ENCODE measurements at places on chromosomes 12 and 14.

DNA sequence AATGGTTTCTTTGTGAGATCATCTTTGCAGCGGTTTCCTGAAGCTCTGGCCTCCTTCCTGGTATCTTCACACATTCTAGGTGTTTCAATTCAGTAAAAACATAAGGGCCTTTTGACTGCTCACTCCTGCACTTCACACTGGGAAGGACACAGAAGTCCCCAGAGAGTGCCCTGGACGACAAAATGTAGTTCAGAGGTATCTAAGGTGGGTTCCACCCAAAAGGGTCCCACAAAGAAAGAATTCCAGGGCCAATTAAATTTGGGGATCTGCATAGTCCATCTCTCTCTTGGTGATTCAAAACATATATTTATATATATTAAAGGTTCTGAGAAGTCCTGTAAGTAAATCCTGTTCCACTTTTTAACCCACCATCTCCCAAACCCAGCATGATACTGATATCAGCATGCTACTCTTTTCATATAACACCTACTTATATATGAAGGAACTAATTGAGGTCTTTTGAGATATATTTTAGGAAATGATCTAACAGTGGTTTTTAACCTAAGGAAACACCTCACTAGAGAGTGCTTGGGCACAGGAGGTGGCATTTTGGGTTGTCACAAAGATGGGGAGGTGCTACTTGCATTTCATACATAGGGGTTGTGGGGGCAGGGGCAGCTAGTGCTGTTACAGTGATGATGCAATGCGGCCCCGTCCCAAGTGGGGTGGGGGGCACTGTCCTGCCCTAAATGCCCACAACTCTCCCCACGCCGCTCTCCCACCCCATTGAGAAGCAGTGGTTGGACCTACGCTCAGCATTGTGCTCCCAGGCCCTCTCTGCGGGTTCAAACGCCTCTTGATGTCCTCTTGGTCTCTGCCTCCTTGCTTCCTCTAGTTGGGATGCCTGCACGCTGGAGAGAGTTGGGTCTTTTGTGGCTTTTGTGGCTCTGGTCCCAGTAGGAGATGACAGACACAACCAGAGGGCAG lies 109.4 kb downstream of the ARF6 start:
- DNase-seq, result peak; percentile 35

GRCh38 chr14:79788346-79788745 lies 423.0 kb downstream of the DIO2 start:
- DNase-seq, result no peak

DNA sequence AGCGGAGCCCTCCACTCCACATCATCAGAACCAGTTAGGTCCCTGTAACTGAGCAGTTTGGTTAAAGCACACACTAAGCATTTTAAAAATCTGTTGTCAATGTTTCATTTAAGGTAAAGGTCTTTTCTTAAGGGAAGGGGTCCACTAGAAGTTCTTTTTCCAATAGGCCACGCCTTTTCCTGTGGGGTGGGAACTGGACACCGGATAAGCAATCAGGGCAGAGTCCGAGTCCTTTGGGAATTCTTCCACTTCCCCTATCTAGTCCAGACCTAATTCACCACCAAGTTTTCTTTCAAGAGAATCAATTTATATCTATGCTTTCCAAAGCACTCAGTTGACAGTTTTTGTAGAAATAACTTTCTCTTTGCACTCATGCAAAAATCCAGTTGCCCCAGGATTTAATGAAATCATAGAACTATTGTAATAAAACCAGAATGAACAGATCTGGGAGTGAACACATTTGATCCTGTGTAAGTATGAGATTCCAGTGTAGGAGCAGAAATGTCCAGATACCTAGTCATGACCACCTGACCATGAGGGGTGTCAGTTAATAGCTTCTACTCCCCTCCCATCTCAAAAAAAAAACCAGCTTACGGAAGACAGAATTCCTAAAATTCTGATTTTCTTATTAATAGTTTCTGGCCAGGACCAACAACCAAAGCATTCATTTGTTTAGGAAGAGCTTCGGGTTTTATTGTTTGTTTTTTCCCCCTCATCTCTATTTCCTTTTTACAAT lies 11.7 kb downstream of the VPS37B start:
- no peak for DNase-seq

- DNase-seq, result no peak
Observed at GRCh38 chr14:67564236-67564635, 31.1 kb downstream of the PLEKHH1 start.

GRCh38 chr14:77241955-77242354 lies 29.1 kb downstream of the NGB start:
- DNase-seq, result no peak

- no peak for DNase-seq
Observed at GRCh38 chr12:2959505-2960389, 550 bp downstream of the TEAD4 start.

- DNase-seq, result no peak
Observed at GRCh38 chr12:71655907-71656306, 7.7 kb downstream of the ZFC3H1 start.

DNA sequence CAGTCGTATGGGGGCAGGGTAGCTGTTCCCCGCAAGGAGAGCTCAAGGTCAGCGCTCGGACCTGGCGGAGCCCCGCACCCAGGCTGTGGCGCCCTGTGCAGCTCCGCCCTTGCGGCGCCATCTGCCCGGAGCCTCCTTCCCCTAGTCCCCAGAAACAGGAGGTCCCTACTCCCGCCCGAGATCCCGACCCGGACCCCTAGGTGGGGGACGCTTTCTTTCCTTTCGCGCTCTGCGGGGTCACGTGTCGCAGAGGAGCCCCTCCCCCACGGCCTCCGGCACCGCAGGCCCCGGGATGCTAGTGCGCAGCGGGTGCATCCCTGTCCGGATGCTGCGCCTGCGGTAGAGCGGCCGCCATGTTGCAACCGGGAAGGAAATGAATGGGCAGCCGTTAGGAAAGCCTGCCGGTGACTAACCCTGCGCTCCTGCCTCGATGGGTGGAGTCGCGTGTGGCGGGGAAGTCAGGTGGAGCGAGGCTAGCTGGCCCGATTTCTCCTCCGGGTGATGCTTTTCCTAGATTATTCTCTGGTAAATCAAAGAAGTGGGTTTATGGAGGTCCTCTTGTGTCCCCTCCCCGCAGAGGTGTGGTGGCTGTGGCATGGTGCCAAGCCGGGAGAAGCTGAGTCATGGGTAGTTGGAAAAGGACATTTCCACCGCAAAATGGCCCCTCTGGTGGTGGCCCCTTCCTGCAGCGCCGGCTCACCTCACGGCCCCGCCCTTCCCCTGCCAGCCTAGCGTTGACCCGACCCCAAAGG lies 804 bp downstream of the GAPDH start:
- peak; percentile 90 for DNase-seq

GRCh38 chr14:99231161-99231849 lies 40.7 kb downstream of the BCL11B start:
- DNase-seq, result no peak

GRCh38 chr14:102805941-102806340 lies 28.7 kb downstream of the TRAF3 start:
- no peak for DNase-seq

GRCh38 chr12:108173892-108174291 lies 44.8 kb downstream of the WSCD2 start:
- no peak for DNase-seq

GRCh38 chr12:54379398-54380201 lies 4.9 kb downstream of the ZNF385A start:
- peak; percentile 91 for DNase-seq

DNA sequence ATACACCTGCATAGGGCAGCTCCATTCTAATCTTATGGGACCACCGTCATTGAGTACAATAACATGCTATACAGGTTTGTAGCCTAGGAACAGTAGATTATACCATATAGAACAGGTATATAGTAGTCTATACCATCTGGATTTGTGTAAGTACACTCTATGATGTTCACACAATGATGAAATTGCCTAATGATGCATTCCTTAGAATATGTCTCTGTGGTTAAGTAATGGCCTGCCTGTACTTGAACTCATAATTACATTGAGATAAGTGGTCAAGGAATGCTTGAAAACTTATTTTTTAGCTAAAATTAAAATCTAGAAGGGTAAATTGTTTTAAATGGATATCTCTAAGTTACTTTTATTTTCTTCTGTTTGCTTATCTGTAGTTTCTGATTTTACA lies 152.7 kb downstream of the SRGAP1 start:
- DNase-seq, result no peak

DNA sequence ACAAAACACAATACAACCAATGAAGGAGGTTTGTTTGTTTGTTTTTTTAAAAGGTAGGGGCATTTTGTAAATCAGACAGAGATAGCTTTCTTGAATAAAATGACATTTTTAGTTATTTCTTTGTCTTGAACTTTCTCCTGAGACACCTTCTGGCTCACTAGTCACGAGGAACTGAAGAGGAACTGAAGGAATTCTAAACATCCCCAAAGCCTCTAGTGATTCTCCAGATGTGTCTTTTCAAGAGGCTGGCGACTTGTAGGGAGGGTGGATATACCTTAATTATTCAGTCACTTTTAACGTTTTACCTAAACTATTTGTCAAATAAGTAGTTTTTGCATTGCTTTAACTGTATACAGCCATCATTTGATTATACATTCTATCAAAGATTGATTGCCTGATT lies 211.2 kb upstream of the LRIG3 start:
- DNase-seq, result no peak

DNA sequence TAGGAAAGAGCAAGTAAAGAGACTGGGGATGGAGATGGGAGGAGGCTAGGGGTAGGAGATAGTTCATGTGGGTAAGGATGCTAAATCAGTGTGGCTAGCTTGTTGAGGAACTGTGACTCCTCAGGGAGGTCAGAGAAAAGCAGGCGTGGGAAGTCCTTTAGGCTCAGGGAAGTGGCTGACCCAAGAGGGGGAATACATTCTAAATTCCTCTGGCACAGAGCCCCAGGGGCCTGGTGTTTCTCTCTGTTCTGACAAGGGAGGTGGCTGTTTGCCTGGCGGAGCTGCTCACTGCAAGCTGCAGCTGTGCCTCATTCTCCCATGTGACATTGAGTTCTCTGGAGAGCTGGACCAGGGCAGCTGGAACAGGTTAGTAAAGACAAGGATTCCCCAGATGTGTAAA lies 152.2 kb upstream of the SLC38A2 start:
- DNase-seq, result no peak

DNA sequence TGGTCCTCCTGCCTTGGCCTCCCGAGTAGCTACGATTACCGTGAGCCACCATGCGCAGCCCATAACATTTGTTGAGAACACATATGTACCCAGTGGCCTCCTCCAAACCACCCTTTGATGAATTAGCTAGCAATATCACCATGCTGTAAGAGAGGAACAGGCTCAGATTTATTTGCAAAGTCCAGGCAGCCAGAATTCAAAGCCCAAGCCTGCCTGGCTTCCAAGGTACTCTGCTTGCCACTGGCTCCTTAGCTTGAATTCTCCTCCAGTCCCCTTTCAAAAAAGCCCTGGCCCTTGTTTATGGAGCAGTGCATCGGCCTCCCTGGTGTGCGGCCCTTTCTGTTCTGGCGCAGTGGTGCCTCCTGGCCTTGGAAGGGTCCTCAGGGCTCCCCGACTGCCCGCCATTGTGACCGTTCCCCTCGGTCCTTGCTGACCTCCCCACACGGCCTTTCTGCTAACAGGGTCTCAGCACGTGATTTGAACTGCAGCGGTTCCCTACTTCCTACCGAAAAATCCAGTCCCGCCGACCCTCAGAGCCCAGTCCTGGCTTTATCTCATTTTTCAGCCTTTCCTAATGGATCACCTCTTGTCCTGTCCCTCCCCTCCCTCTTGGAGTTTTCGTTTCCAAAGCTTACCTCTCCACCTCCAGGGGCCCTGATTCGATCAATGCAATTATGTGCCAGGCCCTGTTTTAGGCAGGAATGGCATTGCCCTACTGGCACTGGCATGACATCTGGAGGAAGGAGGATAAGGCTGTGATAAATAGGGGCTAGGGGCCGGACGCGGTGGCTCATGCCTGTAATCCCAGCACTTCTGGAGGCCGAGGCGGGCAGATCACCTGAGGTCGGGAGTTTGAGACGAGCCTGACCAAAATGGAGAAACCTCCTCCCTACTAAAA lies 22.0 kb downstream of the SLC25A29 start:
- DNase-seq, result no peak

- DNase-seq, result no peak
Observed at GRCh38 chr14:93049315-93049714, 66.4 kb downstream of the ITPK1 start.

GRCh38 chr14:98210045-98210672 lies 1061.8 kb downstream of the BCL11B start:
- peak; percentile 98 for DNase-seq

Measured in DND-41 (cell line).